H1 (cell line): ENCODE measurements at places on chromosomes 1 and 21. TPM values are rescaled to one million over a fixed set of nuclear protein-coding genes. Genes with fewer than 3 reads are reported as not detected.

- no peak for DNase-seq
Observed at GRCh38 chr1:30930631-30931173, 22.1 kb upstream of the SDC3 start.

CCDC181 gene
- 2.4 and 3.7 TPM in 2 replicates for total RNA-seq

DNA sequence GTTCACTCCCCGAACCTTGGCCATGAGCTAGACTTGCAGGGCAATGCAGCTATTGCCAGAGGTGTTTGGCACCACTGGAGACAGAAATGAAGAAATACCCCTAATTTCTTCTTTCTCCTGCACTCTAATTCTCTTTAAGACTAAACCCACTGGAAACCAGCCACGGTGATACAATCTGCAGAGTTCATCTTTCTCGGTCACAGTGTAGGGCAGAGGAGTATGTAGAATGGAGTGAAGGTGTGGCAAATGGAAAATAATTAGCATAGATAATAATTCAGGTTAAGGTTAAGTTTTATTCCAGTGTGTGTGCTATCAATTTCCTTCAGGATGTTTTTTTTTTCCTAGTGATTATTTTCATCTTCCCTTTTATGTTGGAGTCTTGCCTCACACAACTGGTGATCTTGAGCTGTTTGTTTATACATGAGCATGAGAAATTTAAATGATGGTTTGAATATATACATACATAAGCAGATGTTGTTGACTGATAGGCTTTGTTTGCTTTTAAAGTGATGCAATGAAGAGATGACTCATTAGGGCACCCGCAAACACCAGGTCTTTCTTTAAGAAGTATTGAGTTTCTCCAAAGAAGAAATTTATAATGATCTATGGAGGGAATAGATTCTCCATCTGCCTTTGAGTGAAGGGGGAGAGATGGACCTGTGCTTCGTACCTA lies 81.9 kb downstream of the SPATA17 start:
- DNase-seq: no peak

DNA sequence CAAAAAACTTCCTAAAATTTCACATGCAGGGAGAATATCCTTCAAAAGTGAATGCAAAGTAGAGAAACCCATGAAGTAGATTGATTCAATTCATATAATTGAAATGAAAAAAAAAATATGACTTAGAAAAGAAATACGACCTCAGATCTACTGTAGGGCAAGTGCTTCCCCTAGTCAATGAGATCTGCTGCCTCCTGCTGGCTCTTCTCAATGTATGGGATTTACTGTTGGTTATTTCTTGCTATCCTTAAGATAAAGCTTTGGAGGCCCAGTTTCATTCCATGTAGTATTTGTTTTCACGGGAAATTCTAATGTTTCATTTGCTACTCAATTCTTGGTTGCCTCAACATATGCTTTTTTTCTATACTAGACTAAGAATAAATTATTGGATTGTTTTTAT lies 46.2 kb downstream of the ZNF648 start:
- DNase-seq: no peak

GRCh38 chr1:5954964-5955363 lies 37.3 kb downstream of the NPHP4 start:
- no peak for DNase-seq

DNA sequence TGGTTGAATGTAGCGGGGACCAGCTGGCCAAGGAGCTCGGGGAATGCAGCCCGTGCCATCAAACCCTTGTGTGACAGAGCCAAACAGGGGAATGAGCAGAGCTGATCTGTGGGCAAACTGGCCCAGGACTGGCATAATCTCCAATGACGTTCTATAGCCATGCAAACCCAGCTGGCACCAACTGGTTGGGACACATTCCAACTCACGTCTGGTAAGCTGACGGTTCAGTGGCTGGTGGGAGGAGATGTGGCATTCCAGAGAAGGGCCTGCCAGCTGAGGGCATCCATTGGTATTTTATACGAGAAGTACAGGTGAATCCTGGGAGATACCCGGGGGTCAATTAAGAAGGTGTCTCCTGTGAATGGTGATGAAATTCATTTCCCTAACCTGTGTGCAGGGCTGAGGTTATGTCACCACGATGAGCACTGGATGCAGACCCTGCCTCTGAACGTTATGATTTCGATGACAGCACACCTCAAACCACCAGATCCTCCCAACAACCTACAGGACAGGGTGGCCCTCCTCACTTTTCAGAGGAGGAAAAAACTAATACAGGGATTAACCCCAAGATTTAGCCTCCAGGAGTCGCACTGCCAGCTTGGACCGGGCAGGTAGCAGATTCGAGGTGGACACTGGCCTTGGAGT lies 39.0 kb upstream of the RUNX3 start:
- no peak for DNase-seq

DNA sequence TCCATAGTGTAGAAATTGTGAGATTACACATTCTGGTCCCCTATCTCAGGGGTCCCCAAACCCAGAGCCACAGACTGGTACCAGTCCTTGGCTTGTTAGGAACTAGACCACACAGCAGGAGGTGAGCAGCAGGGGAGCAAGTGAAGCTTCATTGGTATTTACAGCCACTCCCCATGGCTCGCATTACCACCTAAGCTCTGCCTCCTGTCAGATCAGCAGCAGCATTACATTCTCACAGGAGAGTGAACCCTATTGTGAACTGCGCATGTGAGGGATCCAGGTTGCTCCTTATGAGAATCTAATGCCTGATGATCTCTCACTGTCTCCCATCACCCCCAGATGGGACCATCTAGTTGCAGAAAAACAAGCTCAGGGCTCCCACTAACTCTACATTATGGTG lies 229.7 kb upstream of the IRF2BP2 start:
- DNase-seq: no peak

GRCh38 chr1:173330149-173330951 lies 123.2 kb upstream of the TNFSF4 start:
- DNase-seq: no peak
